ENCODE measurements at places on chromosomes 3 and 15. TPM values are rescaled to one million over a fixed set of nuclear protein-coding genes. Genes with fewer than 3 reads are reported as not detected.

- no peak for DNase-seq
Measured at GRCh38 chr3:139468399-139468798, 7.9 kb downstream of the RBP2 start.

DNA sequence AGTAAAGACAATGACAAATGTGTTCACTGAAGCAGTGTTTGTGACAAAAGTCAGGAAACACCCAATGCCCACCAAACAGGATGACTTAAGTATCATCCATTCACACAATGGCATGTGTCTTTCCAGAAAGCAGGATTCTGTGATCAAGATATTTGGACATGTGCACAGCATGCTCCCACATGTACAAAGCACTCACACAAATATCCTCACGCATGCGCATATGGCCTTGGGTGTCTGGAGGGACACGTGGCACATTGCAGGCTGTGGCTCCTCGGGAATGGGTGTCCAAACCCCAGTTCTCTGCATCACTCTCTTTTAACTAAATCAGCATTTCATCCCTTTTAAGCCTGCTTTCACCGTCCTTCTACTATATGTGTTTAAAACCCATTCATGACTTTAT, 130.5 kb downstream of the KLF13 start:
- DNase-seq, result no peak

DNA sequence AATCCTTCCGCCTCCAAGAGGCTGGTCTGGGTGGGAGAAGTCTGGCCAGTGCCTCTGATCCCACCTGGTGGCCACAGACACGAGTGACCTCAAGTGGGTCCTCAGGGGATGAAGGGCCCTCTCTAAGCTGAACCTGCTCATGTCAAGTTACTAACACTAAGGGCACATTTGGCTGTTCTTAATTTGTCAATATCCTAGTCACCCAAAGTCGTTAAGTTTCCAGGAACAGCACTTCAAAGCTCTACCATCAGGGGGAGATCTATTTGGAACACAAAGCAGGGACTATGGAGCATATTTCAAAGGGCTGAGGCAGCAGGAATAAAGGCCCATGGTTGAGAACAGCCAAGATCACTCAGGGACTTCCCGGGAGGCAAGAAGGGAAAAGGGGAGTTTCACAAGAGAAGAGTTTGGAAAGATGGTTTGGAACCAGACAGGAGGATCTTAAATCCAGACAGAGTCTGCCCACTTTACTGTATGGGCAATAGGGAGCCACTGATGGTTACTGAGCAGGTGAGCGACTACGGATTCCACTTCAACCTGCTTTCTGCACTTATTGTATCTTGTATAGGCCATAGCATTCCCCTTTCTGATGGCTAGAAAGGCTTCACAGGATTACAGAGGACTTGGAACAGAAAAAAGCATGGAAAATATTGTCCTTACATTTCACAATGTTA, 13.7 kb downstream of the OXTR start:
- DNase-seq, result peak; percentile 37

DNA sequence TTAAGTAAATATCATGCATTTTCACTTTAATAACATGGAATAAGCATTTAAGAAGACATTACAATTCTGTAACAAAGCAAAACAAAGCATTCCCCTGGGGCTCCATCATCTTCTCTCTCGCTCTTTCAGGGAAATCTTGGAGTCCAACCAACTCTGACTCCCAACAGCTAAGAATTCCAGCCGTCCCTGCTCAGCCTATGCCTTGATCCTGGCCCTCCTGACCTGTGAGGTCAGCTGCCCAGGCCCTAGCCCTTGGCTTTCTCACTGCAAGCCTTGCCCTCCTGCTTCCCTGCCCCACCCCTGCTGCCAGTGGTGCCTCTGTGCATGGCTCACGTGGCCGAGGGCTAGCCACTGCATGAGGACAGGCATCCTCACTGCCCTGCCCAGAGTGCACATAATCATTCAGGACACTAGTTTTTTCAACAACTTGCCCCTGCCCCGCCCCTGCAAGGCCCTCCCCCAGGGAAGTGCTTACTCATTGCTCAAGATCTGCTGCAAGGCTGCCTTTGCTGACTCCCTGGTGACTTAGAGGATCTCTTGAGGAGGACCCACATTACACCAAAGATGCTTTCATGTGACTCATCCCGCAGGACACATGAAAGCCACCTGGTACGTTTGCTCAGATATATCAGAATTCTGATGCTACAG, 37.6 kb downstream of the MTMR10 start:
- DNase-seq, result peak; percentile 91

GRCh38 chr3:102727340-102727739, 292.5 kb downstream of the ZPLD1 start:
- DNase-seq, result no peak

DNA sequence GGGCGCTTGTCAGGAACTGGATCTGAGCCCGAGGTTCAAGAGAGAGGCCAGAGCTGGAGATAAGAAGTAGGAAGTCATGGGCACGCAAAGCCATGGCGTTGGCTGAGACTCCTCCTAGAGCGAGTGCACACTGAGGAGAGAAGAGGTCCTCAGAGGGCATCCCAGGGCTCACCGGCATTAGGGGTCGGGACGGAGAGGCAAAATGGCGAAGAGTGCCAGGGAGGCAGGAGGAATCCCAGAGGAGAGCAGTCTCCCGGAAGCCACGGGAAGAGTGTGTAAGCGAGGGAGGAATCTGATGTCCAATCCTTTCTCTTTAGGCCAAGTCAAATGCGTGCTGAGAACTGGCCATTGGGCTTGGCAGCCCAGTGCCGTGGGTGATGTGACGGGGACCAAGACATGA, 24.0 kb downstream of the EFCC1 start:
- no peak for DNase-seq

- no peak for DNase-seq
Measured at GRCh38 chr3:12983319-12983718, 89.9 kb downstream of the IQSEC1 start.

DNA sequence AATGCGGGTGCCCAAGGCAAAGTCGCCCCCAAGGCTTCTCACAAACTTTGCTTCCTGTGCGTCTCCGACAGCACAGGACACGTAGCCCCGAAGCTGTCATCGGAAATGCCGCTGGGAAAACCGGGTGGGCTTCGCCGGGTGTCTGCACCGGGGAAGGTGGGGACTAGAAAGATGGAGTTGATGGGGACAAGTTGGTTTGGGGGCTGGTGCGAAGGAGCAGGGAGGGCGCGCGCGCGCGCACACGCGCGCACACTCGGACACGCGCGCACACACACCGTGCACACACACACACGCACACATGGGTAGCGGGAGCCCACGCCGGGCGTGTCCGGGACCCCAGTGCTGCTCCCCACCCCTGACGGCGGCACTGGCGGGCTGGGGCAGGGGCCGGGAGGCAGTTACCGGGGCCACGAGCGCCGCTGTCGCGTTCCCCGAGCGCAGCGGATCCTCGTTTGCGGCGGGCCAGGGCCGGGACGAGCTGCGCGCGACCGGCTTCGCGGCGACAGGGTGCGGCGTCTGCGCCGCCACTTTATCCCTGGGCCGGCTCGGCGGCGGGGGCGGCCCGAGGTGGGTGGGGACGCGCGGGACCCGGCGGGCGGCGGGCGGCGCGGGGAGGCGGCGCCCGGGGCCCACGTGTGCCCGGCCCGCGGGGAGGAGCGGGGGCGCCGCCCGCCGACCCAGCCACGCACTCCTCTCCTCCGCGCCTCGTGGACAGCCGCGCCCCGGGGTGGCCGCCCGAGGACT, 539 bp upstream of the MGLL start:
- DNase-seq, result peak; percentile 29

DNA sequence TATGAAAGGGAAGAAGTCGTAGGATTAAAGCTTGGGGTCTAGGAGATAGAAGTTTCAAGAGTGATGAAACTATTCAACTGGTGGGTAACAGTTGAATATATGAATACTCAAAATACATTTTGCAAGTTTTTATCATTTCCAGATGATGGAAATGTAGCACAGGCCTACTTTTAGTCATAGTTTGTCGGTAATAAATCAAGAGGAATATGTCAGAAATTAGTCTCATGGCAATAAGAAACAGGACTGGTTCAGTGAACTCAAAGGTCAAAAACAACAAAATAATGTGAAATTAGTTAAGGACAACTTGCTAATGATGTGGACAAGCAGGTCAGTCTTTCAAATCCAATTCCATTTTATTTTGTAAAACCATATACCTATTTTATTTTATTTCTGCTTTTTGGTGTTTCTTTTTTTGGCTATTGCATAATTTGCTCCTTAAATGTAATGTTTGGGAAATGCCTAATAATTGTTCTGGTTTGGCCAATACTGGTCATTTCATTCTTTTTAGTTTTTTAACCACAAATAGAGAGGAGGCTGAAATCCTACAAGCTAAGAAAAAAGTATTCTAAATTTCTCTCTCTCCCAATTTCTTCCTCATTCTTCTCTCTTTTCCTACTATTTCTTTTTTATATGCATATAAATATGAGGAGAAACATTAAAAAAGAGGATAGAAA, 195.2 kb upstream of the ARHGEF26 start:
- DNase-seq, result no peak

DNA sequence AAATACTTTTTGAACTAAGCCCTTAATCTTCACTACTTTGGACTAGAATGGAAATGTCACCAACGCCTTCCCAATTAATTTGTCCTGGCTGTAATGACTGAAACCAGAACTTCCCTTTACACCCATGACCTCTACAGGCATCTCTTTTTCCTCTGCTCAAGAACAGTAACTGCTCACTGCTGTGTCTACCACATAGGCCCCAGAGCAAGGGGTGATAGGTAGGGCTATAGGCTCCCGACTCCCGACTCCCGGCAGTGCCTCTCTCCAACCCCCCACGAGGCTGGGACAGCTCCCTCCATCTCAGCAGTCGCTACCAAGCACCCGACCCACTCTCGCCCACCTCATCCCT, 384 bp upstream of the LEKR1 start:
- DNase-seq, result no peak

- DNase-seq, result peak; percentile 86
Measured at GRCh38 chr15:33243869-33244268, 49.4 kb upstream of the FMN1 start.

GRCh38 chr3:44334326-44334725, 4.2 kb upstream of the TCAIM start:
- no peak for DNase-seq

DNA sequence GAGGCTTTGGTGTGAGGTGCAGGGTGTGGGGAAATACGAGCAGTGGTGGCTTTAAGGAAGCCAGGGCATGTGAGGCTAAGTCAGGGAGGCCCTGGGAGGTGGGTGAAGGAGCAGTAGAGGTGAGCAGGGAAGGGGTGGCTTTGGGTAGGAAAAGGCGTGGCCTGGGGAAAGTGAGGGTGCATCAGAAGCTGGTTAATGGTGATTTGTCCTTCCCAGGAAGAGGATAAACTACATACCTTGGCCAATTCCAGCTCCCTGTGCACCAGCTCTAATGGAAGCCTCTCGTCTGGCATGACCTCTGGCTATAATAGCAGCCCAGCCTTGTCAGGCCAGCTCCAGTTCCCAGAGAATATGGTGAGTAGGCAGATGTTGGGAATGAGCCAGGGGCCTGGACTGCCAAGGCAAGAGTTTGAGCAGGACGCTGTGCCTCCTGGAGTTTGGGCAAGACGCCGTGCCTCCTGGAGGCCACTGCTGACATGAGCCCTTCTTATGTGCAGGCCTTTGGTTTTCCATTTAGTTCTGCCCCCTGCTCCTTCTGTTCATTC, 41.3 kb downstream of the CDAN1 start:
- DNase-seq, result no peak

DNA sequence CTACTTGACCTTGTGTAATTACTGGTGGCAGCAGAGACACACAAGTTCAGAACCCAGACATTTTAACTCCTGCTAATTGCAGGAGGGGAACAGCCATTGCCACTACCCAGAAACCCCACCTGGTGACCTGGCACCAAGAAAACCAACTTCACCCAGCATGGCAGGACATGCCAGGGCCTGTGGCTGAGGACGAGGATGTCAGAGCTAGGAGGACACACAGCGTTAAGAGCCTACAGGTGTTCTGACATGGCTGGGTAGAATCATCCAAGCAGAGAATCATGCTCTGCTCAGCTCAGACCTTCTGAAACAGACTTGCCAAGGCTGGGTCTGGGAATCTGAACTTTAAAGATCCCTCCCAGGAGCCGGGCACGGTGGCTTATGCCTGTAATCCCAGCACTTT, 11.7 kb upstream of the SPATA12 start:
- no peak for DNase-seq

GRCh38 chr15:37731146-37731746, 203.2 kb upstream of the TMCO5A start:
- no peak for DNase-seq

GRCh38 chr3:163548015-163548414, 1530.3 kb downstream of the SI start:
- no peak for DNase-seq

GRCh38 chr3:74539876-74540275, 74.6 kb downstream of the CNTN3 start:
- no peak for DNase-seq

DNA sequence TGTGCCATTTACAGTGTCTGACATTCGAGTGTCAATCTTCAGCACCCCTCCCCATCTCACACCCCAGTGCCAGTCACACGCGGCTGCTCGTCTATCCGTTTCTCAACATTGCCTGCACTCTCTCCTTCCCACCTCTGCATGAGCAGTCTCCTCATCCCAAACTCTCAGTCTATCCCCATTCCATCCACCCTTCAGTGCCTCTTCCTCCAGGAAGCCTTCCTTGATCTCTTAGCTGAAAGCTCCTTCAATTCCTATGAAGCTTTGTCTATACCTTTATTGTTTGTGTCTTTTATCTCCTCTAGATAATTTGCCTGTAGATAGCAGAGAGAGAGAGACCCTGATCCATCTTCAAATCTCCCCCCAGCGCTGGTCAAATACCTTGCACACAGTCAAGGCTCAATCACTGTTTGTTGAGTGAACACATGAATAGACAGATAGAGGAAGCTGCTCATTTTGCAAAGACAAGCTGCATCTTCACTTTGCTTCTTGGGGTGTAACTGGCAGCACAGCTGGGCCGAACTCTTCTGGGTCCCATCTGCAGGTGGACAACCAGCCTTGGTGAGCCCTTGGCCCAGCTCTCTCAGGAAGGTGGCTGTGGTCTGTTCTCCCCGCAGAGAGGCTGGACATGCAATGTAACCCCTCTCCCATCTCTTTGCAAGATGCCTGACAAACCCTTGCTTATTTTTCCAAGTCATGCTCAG, 52.8 kb downstream of the ITGA11 start:
- no peak for DNase-seq

Gene PROS1
- 5.8 TPM for total RNA-seq

Gene TRNT1
- 33.2 TPM for total RNA-seq

Gene PCSK6
- 2.7 TPM for total RNA-seq

Gene FSD2
- not detected for total RNA-seq

Gene KIAA1143
- total RNA-seq, result 20.4 TPM

Gene GRM7
- total RNA-seq, result not detected

Gene FOXB1
- total RNA-seq, result not detected

Gene UACA
- 26.7 TPM for total RNA-seq

Gene LRRC31
- total RNA-seq, result 0.04 TPM

Gene ANKDD1A
- 8.9 TPM for total RNA-seq

Gene SEMA5B
- total RNA-seq, result not detected
